CD4-positive, alpha-beta T cell treated with Interleukin-21 for 1 hour (primary cell): ENCODE measurements at places on chromosomes 12 and 14.
A peak's percentile ranks its signal among the peaks of the same experiment; 100 is the strongest.

- DNase-seq: no peak
Measured at GRCh38 chr12:27220055-27220987, 23.8 kb upstream of the STK38L start.

- DNase-seq: no peak
Measured at GRCh38 chr14:70881549-70882177, 25.6 kb upstream of the PCNX1 start.

GRCh38 chr14:62064751-62065323 is 302.6 kb downstream of the SNAPC1 start:
- DNase-seq: no peak

GRCh38 chr12:15038137-15038536 is 65.3 kb downstream of the PDE6H start:
- DNase-seq: no peak

- no peak for DNase-seq
Measured at GRCh38 chr12:95582230-95583058, 31.2 kb upstream of the USP44 start.

GRCh38 chr14:64303471-64303917 is 9.3 kb upstream of the ESR2 start:
- DNase-seq: peak; percentile 62

DNA sequence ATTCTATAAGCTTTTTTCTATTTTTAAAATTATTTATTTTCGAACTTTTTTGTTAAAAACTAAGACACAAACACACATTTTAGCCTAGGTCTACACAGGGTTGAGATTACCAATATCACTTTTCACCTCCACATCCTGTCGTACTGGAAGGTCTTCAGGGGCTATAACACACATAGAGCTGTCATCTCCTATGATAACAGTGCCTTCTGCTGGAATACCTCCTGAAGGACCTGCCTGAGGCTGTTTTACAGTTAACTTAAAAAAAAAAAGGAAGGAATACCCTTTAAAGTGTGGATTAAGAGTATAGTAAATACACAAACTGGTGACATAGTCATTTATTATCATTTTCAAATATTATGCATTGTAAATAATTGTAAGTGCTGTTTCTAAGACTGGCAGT is 43.0 kb downstream of the RASSF8 start:
- no peak for DNase-seq

DNA sequence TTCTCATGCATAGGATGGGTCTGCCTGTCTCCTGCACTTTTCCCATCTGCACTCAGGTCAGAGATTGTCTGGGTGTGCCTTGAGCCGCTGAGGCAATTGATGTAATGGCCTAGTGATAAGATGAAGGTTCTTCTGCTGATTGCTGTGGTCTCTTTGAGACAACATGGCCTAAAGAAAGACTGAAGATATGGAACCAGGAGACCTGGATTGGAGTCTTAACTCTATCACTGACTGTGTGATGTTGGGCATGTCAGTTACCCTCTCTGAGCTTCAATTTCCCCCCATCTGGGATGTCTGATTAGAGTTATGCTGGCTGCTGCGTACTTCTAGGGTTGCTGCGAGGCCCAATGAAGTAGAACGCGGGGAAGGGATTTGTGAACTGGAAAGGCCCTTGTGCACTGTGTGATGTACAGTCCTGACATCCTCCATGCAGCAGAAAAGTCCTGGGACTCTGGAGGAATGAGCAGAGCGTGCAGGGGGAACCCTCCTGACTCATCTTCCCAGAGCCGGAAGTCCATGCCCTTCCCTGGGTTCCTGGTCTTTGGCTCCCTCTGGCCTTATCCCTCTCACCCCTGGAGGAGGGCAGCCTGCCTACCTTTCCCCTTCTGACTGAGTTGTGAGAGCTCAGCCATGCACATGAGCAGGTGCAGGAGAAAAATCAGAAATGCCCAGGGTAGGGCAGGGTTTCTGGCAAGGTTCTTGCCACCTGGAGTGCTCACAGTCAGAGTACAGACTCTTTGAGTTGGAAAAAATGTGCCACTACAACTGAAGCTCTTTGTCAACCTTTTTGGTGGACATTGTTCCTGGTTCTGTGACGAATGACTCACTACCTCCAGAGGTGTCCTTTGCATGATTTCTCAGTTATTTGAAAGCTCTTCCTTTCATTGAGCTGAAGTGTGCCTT is 21.1 kb downstream of the PLEKHD1 start:
- no peak for DNase-seq

- DNase-seq: no peak
Measured at GRCh38 chr12:130752692-130753230, 36.7 kb upstream of the RIMBP2 start.

DNA sequence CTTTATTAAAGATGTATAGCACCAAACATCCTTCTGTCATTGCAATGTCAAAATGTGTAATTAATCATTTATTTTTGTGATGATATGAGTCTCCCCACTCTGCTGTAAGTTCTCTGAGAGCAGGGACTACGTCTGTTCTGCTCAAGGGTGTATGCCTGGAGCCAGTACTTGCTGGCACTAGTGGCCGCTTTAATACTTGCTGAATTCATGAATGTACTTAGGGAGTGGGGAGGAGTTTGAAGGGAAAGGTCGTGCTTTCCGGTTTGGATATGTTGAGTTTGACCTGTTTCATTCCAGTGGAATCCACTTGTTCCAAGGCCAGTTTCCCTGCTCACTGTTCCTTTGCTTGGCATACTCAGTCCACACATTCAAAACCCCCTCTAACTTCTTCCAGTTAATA is 1.9 kb upstream of the DCAF5 start:
- peak; percentile 5 for DNase-seq

- no peak for DNase-seq
Measured at GRCh38 chr12:98355933-98356332, 159.5 kb upstream of the TMPO start.

DNA sequence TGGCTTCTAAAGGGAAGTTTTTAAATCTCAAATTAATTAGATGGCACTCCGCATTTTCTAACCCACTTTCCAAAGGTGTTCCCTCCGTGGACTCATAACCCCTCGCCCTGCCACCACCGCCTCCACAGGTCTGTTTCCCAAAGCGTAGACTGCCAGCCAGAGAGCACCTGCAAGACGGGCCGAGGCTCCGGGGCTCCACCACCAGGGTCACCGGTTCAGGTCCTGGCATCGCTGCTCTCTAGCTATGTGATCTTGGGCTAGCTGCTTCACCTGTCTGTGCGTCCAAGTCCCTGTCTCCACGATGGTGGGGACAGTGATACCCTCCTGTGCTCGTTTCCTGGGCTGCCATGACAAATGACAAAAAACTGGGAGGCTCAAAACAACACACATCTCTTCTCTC is 11.5 kb downstream of the RIMBP2 start:
- no peak for DNase-seq

GRCh38 chr14:31263485-31264133 is 56.0 kb upstream of the HECTD1 start:
- no peak for DNase-seq

GRCh38 chr12:14772946-14773345 is 30.3 kb downstream of the WBP11 start:
- no peak for DNase-seq

DNA sequence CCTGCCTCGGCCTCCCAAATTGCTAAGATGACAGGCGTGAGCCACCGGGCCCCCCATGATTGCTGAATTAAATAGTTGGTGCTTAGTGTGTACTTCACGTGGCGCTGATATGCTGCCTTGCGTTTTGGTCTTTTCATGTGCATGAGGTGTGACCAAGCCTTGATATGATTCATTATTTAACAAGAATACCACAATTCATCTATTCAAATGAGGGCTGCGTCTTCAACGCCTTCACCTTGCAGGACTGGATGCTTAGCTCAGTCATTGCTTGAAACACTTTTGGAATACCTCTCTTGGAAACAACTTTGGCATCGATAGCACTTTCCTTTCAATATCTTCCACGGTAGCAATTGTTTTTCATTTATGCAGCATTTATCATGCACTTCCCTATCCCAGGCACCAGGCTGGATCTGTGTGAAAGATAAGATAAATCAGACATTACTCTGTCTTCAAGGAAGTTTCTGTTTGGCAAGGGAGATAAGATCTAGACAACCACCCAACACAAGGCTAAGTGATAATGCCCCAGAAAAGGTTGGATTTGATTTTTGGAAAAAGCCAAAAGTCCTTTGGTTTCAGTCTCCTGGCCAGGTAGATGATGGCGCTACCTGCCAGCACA is 1.3 kb upstream of the TEAD4 start:
- DNase-seq: no peak

GRCh38 chr14:65783576-65783975 is 371.0 kb downstream of the FUT8 start:
- no peak for DNase-seq

DNA sequence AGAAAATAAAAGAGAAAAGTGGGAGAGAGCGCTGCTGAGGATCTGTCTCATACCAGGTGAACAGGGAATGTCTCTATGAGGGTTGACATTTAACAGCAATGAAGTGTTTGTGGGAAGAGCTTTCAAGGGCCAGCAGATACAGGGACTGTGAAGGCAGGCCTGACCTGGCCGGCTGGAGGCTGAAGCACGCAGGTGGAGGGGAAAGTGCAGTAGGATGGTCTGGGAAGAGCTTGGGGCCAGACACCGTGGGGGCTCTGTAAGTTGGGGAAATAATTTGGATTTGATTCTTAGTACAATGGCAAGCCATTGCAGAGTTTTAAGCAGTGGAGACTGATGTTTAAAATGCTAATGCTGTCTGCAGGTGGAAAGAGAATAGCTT is 23.8 kb upstream of the DHRS2 start:
- DNase-seq: no peak

- DNase-seq: no peak
Measured at GRCh38 chr12:109758426-109759420, 45.1 kb downstream of the FAM222A start.

DNA sequence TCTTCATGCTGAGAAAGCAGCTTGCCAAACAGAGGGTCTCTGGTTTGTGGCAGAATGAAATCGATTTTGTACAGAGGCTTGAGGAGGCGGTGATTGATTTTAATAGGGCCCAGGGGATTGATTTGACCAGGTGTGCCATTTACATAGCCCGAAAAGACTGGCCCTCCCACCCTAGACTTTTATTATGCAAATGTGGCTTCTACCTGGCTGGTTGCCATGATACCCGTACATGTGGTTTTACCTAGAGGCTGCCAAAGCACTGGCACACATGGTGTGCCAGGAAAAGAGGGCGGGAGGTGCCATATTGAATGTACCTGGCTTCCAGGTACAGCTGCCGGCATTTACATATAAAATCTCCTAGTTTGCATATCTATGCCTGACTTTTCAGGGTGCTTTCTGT is 18.0 kb upstream of the GUCY2C start:
- DNase-seq: no peak

GRCh38 chr14:70078329-70078728 is 110.4 kb downstream of the SLC8A3 start:
- no peak for DNase-seq

- no peak for DNase-seq
Measured at GRCh38 chr14:88947646-88948598, 123.5 kb downstream of the TTC8 start.

DNA sequence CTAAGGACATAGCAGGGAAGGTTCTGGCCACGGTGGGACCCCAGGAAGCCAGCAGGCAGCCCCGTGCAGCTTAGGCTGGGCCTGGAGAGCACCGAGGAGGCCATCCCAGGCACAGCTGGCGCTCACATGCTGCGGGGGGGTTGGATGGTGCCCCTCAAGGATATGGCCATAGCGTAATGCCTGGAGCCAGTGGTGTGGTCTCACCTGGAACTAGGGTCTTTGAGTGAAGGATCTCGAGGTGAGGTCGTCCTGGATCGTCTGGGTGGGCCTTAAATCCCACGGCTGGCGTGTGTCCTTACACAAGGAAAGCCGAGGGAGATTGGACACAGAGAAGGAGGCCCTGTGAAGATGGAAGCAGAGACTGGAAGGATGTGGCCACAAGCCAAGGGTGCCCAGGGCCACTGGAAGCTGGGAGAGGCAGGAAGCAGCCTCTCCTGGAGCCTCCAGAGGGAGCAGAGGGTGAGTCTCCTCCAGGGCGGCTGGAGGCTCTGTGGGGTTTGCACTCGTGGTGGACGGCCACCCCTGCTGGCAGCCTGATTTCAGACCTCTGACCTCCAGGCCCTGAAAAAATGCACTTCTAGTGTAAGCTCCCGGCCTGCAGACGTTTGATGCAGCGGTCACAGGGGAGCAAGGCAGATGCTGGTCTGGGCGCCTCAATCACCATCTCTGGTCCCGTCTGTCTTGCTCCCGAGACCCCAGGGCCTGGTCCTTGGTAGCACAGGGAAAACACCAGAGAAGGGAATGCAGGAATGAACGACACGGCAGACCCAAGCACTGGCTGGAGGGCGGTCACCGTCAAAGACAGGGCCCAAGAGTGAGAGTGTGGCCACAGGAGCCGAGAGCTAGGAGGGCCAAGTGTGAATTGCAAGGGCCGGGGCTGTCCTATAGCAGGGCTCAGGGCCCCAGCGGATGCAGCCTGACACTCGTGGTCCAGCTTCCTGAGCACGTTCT is 218.6 kb downstream of the KIF26A start:
- no peak for DNase-seq

GRCh38 chr14:58814466-58814865 is 176.7 kb downstream of the DACT1 start:
- no peak for DNase-seq

- no peak for DNase-seq
Measured at GRCh38 chr12:111337371-111337770, 31.5 kb downstream of the PHETA1 start.

GRCh38 chr12:5059358-5059757 is 15.7 kb downstream of the KCNA5 start:
- DNase-seq: no peak

DNA sequence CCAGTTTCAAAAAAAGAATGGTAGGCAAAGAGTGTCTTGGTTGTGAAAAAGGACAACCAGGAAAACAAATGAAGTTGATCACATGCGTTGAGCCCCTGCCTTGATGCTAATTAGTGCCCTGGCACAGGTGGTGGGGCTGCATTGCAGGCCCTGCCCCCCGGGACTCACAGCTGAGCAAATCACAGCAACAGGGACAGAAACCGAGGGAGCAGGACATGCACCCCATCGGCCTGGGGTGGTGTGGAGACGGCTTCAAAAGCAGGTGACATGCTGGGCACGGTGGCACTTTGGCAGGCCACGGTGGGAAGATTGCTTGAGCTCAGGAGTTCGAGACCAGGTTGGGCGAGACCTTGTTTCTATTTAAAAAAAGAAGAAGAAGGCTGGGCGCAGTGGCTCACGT is 1.1 kb upstream of the PAPLN start:
- no peak for DNase-seq

DNA sequence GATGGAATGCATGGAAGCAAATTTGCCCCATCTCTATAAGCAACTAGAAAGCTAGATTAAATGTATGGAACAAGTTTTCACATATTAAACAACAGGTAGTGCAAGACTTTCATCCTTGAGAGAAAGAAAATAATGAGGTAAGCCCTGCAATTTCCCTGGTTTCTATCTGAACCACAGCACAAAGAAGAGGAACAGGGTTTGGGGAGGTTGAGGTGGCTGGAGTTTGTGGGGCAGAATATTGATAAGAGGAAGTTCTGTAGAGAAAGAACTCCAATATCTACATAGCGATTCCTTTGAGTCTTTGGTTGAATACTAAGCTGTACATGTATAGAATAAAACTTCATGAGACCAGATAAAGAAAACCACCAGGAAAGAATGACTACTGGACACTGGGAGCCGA is 96.3 kb upstream of the CCND2 start:
- no peak for DNase-seq

DNA sequence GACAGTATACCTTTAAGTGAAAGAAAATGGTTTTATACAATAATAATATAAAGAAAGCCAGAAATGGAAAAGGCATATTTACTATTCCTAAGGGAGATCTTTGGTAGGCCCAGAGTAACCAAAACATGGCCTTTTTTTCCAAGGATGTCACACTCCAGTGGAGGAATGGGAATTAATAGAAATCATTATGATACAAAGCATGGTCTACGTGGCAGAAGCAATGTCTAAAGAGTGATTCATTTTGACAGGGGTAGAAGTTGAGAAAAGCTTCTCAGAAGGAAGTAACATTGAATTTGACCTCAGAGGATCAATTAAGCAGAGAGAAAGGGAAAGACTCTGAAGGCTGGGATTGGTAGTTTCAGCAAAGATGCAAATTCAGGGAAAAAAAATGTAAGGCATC is 208.6 kb downstream of the BTG1 start:
- no peak for DNase-seq
